CD8-positive, alpha-beta T cell (primary cell): ENCODE measurements at places on chromosomes 3 and 15.

- peak; percentile 24 for DNase-seq
These were observed 10.6 kb upstream of the PARL start for GRCh38 chr3:183895296-183895695.

GRCh38 chr3:32873531-32874130, 55.8 kb downstream of the TRIM71 start:
- DNase-seq = no peak

DNA sequence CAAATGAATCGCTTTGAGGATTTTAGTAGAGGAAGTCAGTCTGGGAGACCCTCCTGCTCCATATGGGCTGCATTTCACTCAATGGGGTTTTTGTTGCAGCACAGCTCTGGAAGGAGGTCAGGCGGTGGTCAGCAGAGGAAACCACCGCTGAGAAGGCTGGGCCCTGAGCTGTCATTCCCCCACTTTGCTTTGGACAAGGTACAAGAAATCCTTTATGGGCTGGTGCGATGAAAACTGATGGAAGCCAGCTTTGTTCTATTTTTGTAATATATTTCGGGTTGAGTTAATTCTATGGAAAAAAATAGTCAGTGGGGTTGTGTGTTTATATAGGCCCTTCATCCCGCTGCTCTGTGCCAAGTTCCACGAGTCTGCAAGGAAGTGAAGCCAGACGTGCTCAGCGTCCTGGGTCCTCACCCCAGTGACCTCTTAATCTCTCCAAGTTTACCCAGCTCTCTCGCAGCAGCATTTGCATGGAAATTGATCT, 157.1 kb upstream of the TMC3 start:
- DNase-seq = no peak

DNA sequence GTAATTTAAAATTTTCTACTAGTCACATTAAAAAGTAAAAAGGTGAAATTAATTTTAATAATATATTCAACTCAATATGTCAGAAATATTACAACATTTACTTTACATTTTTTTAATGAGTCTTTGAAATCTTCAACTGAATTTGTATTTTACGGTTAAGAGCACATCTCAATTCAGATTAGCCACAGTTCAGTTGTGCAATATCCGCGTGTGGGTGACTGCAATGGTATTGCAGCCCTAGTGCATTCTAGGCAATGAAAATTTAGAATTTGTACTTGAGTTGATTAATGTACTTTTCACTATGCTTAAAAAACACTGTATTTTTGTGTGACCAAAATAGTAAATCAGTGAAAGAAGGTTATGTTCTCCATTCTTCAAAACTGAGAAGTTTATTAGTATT, 57.3 kb downstream of the CEP63 start:
- DNase-seq = no peak

- no peak for DNase-seq
These were observed 18.4 kb upstream of the INSYN1 start for GRCh38 chr15:73771385-73772045.
